Activated CD4-positive, alpha-beta T cell treated with anti-CD3 and anti-CD28 coated beads for 1 hour (primary cell): ENCODE measurements at places on chromosomes 16 and 17.
A peak's percentile ranks its signal among the peaks of the same experiment; 100 is the strongest.

GRCh38 chr16:24279982-24280515 is 23.9 kb downstream of the CACNG3 start:
- DNase-seq: no peak

DNA sequence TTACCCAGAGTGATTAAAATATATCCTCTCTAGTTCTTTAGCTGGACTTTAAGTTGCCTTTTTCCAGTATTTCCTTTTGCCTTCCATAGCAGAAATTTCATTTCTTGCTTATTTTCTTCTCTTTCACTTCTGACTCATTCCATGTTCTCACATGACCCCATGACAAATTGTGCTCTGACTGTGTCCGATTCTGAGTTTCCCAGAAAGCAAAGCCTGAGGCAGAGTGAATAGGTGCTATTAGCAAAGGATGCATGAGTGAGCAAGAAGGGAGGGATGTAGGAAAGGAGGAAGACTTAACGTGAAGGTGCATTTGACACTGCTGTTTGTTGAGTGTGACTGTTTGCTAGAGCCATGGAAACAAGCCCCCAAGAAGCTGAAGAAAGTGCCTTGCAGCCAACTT is 82.6 kb upstream of the CNTNAP4 start:
- DNase-seq: no peak

DNA sequence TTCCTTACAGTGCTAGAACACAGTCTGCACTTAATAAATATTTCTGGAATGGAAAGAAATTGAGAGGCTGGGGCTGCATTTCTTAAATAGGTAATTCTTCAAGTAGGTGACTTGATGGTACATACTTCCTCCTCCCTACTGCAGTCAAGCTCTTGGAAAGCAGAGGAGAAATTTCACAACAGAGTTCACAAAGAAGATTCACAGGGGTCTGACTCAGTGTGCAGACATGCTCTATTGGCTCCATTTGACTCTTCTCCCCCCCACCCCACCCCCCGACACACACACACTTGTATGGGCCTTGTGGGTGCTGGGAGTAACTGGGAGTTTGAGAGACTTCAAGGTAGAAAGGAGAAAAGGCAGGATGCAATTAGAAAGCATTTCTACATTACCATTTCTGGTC is 6.2 kb upstream of the MYOCD start:
- DNase-seq: no peak

GRCh38 chr16:30984669-30985400 is at the start of gene HSD3B7:
Gene HSD3B7, plus strand, starts transcription at chr16:30985207. Its CDS starts 452 bp downstream, at chr16:30985659.
- peak; percentile 69 for DNase-seq

GRCh38 chr17:80504686-80505413 is 28.4 kb upstream of the NPTX1 start:
- DNase-seq: no peak

DNA sequence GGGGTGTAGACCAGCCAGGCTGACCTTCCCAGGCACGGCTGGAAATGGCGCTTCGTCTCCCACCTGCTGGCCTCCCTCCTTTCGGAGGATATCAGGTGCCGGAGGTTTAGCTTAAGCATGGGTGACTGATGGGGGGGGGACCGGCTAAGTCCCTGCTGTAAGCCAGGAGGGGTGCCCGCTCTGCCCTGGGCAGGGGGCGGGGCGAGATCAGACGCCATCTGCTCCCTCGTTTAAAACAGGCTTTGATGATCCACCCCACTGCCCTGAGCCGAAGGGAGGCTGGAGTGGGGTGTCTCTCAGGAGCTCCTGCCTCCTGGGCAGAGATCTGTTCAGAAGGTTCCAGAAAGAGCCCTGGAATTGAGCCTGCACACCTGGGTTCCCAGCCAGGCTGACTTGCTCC is 26.0 kb downstream of the C16orf74 start:
- no peak for DNase-seq

DNA sequence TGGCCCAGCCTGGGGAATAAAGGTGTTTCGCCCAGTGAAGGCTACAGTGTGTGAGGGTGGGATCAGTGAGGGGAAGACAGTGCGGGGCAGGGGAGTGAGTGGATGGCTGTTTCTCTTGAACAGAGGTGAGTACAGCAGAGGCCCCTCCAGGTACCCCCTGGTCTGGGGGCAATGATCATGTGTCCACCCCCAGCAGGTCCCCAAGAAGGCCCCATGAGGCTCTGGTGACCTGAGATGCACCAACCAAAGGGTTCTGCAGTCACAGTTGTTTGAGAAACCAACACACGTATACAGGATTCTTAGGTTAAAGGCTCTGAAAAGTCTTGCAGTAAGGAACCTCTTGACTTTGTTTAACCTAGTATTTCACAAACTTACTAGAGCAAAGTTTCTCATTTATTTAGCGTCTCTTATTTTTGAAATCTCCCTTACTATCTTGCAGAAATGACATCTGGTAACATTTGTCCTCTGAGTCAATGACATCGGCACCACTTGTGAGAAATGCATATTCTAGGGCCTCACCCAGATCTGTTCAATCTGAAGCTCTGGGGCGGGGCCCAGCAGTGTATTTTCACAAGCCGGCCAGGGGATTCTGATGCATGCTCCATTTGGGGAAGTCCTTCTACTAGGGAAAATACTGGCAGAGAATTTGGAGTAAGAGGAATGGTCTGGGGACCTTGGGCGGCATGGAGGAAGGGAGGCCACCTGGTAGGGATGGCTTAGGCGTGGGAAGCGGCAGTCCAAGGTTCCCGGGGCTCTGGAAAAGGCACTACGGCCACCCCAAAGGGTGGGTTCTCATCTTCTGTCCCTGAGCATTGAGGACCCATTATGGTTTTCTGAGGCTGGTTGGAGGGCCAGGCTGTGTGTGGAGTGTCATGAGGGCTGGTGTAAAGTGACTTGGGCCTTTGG is 217.3 kb downstream of the NTN1 start:
- no peak for DNase-seq

GRCh38 chr16:75317101-75317522 is 65.7 kb upstream of the BCAR1 start:
- DNase-seq: no peak

- DNase-seq: no peak
These were observed 21.3 kb upstream of the MFSD6L start for GRCh38 chr17:8820311-8821010.

GRCh38 chr17:65523411-65523810 is 38.0 kb downstream of the AXIN2 start:
- no peak for DNase-seq
